ENCODE measurements at places on chromosomes 16 and 17. TPM values are rescaled to one million over a fixed set of nuclear protein-coding genes. Genes with fewer than 3 reads are reported as not detected.

DNA sequence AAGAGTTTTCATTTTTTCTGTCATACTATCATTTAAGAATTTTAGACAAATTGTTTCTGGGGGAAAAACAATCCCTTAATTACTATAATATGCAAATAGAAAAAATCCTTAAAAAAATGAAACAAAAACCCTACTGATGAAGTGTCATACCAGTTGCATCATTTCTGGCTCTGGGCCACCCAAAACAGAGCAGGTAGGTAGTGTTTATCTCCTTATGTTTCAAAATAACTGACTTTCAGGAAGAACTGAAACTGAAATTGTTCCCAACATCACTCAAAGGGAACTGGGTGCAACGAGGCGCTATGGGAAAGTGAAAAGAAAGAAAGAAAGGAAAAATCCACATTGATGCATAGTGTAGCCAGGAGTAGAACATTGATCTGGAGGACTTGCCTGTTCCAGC lies 653.1 kb upstream of the SOX9 start:
- no peak for DNase-seq

DNA sequence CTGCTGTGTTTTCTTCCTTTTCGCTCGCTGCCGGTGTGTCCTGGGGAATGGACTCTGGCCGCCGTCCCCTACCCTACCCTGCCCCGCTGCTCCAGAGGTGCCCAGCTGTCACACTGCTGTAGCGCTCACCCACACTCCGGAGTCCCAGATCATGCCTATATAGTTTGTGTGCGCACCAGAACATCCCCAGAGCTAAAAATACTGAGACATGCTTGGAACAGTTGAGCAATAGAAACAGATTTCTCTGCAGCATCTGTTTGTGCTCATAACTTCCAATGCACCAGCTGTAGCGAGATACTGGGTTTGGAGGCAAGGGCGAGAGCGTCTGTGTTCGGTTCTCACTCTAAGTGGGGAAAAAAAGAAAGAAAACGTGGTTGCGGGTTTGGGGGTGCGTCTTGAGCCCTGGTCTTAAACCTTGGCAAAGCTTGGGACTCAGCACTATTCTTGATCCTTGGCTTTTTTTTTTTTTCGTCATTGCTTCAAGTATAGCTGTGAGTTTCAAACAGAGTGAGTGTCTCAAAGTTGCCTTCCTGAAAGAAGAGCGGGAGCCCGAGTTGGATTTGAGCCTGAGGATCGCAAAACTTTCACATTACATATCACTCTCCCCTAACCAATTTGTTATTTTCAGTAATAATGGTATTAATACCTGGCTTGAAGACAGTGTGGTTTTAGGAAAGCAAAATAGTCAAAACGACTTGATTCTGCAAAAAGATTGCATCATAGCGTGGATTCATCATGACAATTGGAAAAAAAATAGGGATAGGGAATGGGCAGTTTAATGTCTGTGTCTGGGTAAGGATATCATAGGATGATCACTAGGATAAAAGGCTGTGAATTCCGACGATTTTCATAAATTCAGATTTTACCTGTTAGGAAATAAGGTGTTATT lies 621 bp downstream of the KCNJ2 start:
- DNase-seq, result no peak

- no peak for DNase-seq
These were observed 117.4 kb downstream of the MYO1D start for GRCh38 chr17:32759476-32759875.

DNA sequence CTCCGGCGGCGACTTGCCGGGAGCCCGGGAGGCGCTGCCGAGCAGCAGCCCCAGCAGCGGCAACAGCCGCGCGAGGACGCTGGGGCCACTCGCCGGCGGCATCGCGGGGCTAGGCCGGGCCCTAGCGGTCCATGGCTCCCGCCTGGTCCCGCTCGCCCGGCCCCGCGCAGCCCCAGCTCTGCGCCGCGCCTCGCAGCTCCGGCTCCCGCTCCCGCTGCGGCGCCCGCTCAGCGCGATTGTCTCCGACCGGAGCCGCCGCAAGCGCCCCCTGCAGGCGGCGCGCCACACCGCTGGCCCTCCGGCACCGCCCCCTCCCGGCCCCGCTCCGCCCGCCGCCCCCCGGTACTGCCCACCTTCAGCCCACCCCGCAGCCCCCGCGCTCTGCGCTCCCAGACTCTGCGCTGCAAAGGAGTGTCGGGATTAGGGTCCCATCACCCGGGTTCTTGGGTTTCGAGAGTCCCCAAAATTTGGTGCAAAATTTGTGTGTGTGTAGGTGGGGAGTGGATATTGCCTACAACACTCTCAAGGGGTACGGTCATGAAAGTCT lies at the start of gene FAM171A2:
TSS of gene FAM171A2 (minus strand) at position 241 of the 547 bp plus-strand sequence. CDS start at position 102, 139 bp downstream.
- no peak for DNase-seq

DNA sequence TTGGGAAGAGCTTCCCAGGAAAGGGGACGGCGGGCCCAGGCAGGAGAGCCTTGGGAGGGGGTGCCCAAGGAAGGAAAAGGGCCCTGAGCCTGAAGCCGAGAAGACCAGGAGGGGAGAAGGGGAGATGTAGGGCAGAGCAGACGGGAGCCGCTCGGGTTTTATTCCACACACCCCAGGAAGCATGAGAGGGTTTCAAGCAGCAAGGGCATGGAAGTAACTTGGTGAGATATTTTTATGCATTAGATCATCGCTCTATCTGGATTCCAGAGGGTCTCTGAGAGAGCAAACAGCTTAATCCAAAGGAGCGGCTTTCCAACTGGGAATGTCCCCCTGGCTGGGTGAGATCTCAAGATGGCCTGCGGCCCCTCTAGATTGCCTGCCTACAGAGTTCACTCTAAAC lies 171.0 kb downstream of the IRX3 start:
- DNase-seq, result no peak

DNA sequence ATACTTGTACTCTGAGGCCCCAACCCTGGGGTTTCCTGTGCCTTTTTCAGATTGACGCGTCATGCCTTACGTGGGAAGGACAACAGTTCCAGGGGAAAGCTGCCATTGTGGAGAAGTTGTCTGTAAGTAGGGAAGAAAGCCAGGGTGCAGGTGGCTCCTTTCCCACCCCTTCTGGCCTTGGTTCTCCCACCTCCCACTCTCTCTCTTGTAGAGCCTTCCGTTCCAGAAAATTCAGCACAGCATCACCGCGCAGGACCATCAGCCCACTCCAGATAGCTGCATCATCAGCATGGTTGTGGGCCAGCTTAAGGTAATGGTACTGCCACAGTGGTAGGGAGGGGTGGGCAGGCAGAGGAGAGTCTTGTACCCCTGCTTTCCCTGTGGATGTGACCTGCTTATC lies 4.6 kb upstream of the EDC4 start:
- DNase-seq, result no peak

DNA sequence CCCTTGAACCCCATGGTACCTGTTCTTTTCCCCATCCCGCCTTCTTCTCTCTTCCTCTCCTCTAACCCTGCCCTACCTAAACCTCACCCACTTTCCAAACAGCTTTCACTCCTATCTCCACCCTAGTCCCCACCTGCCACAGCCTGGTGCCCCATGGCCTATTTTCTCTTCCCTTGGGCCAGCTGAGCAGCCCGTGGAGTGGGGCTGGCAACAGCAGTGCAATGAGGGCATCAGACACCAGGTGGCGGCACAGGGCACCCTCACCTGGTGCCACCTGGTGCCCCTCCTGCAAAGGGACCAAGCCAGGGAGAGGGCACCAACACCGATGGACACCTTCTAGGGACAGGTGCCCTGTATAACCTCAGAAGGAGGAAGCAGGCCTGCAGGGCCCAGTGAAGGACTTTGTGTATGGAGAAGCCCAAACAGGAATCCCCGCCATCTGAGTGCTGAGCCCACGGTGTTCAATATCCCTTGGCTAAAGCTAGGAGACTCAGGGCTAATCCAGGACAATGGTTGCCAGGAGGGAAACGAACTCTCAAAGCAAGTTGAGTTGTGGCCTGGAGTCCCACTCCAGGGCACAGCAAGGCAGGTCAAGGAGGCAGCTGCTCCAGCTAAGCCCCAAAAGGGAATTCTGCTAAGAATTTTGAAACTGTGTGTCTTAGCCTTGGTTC lies 4.0 kb upstream of the ABCC3 start:
- no peak for DNase-seq

The KRTAP2-2 gene
- not detected for total RNA-seq

The KRT16 gene
- total RNA-seq, result 5.5 TPM

The FSCN2 gene
- 0.39 TPM for total RNA-seq

The GINS2 gene
- total RNA-seq, result 0.32 TPM
